ENCODE measurements at places on chromosomes 2 and 18. TPM values are rescaled to one million over a fixed set of nuclear protein-coding genes. Genes with fewer than 3 reads are reported as not detected.

Gene DOK6
- total RNA-seq: not detected

Gene SLC19A3
- not detected for total RNA-seq

Gene CCL20
- total RNA-seq: 3.5 TPM

Gene SLC25A52
- total RNA-seq: not detected

- no peak overlapping the region for H3K27ac ChIP-seq
- H3K4me3 ChIP-seq: no peak overlapping the region
- no peaks in the 10 kb centered on the region for H3K36me3 ChIP-seq
- no peaks in the 10 kb centered on the region for H3K27me3 ChIP-seq
Measured at GRCh38 chr18:48296581-48296980, 112.6 kb downstream of the ZBTB7C start.

GRCh38 chr2:95264624-95265023 lies 9.6 kb upstream of the PROM2 start:
- no peaks in the 10 kb centered on the region for H3K36me3 ChIP-seq
- no peak for DNase-seq
- H3K4me1 ChIP-seq: no peaks in the 10 kb centered on the region
- no peak overlapping the region for H3K27ac ChIP-seq
- H3K4me3 ChIP-seq: no peak overlapping the region
- H3K27me3 ChIP-seq: no peaks in the 10 kb centered on the region

DNA sequence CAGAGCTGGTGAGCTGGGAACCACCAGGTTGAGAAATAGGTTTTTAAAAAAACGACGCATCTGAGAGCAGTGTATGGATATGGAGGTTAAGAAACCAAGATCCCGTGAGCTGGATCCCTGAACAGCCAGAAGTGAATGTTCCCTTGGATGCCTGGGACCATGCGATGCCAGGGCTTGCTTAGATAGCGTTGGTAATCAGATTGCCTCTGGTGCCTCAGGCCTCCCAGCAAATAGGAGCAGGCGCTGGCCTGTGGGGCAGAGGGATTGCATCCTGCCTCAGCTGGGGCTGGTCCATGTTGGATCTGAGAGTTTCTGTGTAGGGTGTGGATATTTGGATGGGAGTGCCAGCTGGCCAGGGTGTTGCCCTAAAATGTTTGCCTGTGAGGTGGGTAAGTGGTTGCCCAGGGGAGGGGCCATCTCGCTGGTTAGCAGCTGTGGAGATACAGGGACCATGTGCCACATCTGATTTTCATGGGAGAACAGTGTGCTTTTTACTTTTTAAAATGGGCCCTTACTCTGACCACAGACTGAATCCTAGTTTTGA lies 80.8 kb upstream of the MCFD2 start:
- H3K27ac ChIP-seq: no peak overlapping the region
- H3K36me3 ChIP-seq: peaks cover 20% of the 10 kb centered on the region

GRCh38 chr18:3140986-3141639 lies 78.7 kb downstream of the MYOM1 start:
- no peak overlapping the region for H3K4me3 ChIP-seq
- no peak overlapping the region for H3K27ac ChIP-seq
- no peak for DNase-seq
- H3K4me1 ChIP-seq: no peaks in the 10 kb centered on the region
- H3K27me3 ChIP-seq: no peaks in the 10 kb centered on the region

- DNase-seq: no peak
- no peak overlapping the region for H3K27ac ChIP-seq
Measured at GRCh38 chr2:149291881-149292280, 38.5 kb upstream of the LYPD6 start.
